Keratinocyte (primary cell): ENCODE measurements at places on chromosomes 1 and 21. TPM values are rescaled to one million over a fixed set of nuclear protein-coding genes. Genes with fewer than 3 reads are reported as not detected.

- DNase-seq: no peak
Measured at GRCh38 chr1:78096017-78096416, 50.3 kb downstream of the GIPC2 start.

DNA sequence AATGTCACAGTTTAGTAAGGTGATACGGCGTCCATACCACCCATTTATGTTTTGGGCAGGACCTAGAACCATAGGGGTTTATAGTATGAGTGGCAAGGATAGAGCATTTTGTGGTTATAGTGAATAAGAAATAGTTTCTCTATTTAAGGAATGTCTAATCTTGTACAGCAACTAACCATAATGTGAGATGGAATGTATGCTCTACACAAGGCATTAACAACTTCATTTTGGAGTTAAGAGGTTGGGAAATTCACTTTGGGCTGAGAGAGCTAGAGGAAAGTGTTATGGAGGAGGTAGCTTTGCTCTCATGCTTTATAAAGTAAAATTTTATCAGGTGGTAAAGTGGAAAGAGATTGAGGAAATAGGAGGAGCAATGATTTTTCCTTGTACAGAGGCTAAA lies 3.0 kb upstream of the MCL1 start:
- DNase-seq: no peak

Gene WLS
- 59.5 to 92.4 TPM (median 73.7 TPM) in 3 replicates for polyA plus RNA-seq

GRCh38 chr1:158095737-158096335 lies 84.9 kb upstream of the CD1D start:
- DNase-seq: no peak

Gene OLFM3
- polyA plus RNA-seq: not detected in 3 replicates

DNA sequence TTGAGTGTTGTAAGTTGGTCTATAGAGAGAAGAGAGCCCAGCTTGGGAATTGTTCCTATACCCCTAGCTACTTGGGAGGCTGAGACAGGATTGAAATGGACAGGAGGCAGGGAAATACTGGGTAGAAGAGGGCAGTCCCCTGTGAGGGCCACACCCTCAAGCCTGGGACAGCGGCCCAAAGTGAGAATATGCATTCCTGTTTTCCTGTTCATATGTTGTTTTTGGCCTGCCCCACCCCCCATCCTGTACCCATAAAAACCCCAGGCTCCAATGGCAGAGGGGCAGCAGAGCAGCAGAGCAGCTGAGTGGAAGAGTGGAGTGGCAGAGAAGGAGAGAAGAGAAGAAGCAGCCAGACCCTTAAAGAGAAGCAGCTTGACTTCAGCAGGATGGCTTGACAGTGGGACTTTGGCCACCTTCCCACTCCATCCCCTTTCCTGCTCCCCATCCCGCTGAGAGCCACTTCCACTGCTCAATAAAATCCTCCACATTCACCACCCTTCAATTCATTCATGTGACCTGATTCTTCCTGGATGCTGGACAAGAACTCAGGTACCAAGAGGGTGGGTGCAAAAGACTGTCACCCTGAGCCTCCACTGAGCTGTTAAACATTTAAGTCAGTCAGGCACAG lies 70.6 kb upstream of the PUM1 start:
- no peak for DNase-seq

Gene MYBPH
- not detected in 3 replicates for polyA plus RNA-seq

GRCh38 chr1:62726011-62726442 lies 37.8 kb upstream of the DOCK7 start:
- DNase-seq: no peak

- DNase-seq: no peak
Measured at GRCh38 chr1:157819896-157820295, at the start of gene FCRL1. Gene FCRL1 (minus strand): TSS chr1:157820120. CDS start chr1:157820037, 83 bp downstream.

Gene OLFML3
- 2.3 to 4.4 TPM (median 2.8 TPM) in 3 replicates for polyA plus RNA-seq

DNA sequence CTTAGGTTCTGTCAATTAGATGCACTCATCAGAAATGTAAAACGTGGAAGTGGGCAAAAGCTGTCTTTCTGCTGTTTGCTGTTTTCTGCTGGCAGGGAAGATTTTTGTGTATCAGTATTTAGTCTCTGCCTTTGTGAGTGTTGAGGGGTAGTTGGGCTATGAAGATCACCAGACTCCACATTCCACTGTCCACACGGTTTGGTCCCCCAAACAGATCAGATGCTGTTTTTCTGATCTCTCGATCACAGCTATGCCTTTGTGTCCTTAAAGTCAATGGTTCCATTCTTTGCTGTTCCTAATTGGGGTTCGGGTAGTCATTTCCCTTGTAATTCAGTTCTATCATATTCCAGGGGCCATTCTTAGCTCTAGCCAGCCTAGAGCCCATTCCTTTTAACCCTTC lies 27.0 kb upstream of the NPL start:
- DNase-seq: no peak

Gene CD1D
- polyA plus RNA-seq: 2.5 to 3.0 TPM (median 2.8 TPM) in 3 replicates

GRCh38 chr1:179205284-179205683 lies 24.2 kb downstream of the ABL2 start:
- no peak for DNase-seq

DNA sequence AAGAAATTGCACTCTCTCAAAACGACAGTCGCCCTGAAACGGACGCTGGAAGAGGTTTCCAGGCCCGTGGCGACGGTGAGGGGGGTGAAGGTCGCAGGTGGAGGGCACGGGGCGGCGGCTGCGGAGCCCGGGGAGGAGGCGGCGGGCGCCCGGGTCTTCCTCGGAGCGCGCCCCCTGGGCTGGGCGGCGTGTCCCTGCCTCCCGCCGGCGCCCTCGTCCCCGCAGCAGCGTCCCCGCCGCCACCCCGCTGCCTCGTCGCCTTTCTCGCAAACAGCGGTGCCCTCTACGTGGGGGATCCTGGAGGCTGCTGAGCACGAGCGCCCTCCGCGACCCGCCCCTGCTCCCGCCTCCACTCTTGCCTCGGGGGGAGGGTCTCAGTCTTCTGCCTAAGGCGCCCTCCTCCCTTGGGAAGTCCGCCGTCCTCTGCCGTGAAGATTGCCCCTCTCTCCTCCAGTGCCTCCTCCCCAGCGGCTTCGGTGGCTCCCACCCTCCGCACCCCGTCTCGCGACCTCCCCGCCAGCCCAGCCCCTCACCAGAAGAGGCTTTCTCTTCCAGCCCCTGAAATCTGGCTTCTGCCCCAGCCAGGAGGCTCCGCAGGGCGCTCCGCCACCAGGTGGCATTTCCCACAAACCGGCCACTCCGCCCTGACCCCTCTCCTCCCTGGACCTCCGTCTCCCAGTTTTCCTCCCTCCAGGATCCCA lies 227.4 kb downstream of the SDCCAG8 start:
- DNase-seq: no peak

DNA sequence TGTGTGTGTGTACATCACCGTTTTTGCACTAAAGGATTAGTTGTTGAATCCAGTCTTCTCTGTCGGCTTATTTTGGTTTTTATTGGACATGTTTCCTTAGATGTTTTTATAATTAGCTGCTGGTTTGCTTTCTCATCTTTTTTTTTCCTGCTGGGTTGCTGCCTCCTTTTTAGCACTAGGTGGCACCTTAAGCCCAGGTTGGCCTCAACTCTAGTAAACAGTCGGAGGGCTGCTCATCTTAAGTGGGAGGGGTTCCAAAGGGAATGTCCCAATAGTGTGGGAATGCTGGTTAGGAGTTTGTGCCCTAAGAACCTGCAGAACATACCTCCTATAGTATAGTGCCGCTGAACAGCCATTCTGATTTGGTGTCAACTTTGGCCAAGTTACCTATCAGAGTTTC lies 570.1 kb upstream of the CXADR start:
- no peak for DNase-seq

GRCh38 chr1:110556471-110556807 lies 37.5 kb upstream of the KCNA10 start:
- DNase-seq: no peak

DNA sequence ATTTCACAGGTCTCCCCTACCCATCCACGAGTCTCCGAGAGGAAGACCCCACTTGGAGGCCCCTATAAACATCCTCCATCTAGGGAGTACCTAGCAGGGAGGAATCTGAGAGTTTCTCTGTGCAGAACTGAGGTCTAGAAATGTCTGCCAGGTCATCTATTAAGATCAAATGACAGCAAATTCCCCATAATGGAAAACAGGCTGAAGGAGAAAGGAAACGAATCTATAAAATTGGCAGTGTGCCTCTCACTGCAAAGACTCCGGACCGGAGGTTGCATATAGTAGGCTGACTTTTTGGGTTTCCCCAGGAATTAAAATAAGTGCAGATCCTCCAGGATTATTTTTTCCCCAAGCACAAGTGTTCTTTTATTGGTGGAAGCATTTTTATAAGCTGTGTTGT lies 57.7 kb downstream of the NMNAT2 start:
- DNase-seq: no peak

Gene TRAPPC3
- 145 to 173 TPM (median 169 TPM) in 3 replicates for polyA plus RNA-seq

Gene FCRLB
- polyA plus RNA-seq: 0.41 to 0.54 TPM (median 0.52 TPM) in 3 replicates

DNA sequence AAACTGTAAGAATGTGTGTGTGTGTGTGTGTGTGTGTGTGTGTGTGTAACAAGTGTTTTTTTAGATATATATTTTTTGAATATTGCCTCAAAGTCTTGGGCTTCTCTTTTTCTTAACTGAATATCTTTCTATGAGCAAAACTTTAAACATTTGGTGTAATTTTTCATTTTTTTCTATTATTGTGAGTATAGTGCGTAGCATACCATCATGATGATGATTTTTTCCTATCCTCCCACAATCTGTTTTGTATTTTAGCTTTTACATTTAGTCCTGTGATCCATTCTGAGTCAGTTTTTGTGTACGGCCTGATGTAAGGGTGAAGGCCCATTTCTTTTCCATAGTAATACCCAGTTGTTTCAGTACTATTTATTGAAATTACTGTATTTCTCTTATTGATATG lies 680.6 kb downstream of the TTLL7 start:
- DNase-seq: no peak
